ENCODE measurements at places on chromosomes 3 and 15. TPM values are rescaled to one million over a fixed set of nuclear protein-coding genes. Genes with fewer than 3 reads are reported as not detected.

The GLT8D1 gene
- total RNA-seq, result 109 TPM

The CHDH gene
- 2.6 TPM for total RNA-seq

- no peak for DNase-seq
Observed at GRCh38 chr15:100558771-100559254, 30.1 kb upstream of the CERS3 start.

DNA sequence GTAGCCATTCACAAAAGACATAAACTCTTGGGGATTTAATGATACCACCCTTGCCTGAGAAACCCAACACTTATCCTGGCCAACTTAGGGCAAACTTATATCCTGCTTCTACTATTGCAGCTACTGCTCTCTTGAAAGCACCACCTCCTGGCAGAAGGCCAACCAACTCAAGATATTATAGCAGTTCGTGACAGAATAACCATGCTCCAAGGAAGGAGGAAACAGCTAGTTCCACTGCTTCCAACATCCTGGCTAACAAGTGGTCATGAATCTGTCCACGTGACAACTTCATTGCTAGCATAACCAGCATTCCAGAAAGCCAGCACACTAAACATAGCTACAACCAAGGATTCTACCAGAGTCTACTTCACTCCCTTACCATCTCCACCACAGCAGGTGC lies 1037.5 kb downstream of the TBL1XR1 start:
- DNase-seq, result no peak

GRCh38 chr3:64167351-64167750 lies 57.9 kb downstream of the PRICKLE2 start:
- DNase-seq, result peak; percentile 56

- no peak for DNase-seq
Observed at GRCh38 chr3:73451301-73451944, 173.3 kb downstream of the PDZRN3 start.

Measured in tongue (tissue), 3 donors.